ENCODE measurements at places on chromosomes 4 and X.

DNA sequence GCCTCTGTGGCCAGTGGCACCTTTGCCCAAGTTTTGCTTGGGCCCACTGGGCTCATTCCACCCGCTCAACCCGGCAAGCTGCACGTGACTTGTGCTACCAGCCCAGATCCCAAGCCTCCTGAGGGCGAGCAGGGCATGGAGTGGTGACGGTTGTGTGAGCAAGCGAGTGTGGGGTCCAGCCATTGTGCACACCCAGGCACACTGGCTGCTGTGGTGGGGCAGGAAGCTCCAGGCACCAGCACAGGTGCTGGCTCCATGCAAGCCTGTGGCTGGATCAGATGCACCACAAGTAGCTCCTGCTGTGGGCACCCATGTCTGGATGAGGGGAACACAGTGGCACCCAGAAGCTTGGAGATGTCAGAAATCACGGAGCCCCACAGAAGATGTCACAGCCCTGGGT, 557.0 kb upstream of the GNPDA2 start:
- no peak for DNase-seq

GRCh38 chrX:24838629-24839028, 144.9 kb downstream of the POLA1 start:
- no peak for DNase-seq

DNA sequence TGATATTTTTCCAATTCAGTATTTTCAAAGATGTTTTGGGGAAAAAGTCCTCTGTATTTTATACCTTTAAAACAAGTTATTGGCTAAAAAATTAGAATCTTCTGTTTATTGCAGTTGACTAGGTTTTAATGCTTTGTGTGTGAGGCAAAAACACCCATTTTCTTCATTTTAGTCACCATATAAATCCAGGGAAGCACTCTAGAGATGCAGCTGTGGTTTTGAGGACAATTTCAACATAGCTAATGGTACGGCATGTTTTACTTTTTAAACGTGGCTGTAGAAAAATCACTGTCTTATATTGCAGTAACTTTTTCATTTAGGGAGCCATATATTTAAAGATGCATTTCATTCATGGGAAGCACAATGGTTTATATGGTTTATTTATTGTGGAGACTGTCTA, 129.1 kb upstream of the PITX2 start:
- no peak for DNase-seq

DNA sequence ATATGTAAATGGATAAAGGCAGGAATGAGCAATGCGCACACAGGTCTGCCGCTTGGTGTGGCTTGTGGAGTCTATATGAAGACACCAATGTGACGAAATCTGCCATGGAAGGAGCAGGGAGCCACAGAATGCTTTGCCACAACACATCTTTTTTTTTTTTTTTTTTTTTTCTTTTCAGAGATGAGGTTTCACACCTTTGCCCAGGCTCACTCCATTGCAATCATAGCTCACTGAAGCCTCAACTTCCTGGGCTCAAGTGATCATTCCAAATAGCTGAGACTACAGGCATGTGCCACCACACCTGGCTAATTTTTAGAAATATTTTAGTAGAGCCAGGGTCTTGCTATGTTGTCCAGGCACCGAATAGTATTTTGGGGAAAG, 17.4 kb upstream of the SLC34A2 start:
- no peak for DNase-seq
